ENCODE measurements at places on chromosomes 5 and 9.

DNA sequence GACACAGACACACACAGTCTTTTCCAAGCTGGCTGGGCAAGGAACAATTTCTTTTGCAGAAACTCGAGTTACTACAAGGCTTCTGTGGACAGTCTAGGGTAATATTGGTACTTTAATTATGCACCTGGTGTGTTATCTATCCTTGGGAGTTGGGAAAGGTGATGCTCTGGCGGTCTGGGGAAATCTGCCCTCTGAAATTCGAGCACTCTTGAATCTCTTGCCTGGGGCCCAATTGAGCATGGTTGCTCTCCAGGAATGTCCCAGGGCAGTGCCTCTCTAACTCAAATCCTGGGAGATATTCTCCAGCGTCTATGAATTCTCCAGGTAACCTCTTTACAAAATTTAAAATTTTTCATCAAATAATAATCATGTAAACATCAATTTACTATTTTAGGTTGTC lies 69.3 kb downstream of the KCNIP1 start:
- no peak overlapping the region for H3K27ac ChIP-seq
- DNase-seq, result no peak
- H3K4me1 ChIP-seq, result no peaks in the 10 kb centered on the region
- H3K36me3 ChIP-seq, result no peaks in the 10 kb centered on the region
- H3K27me3 ChIP-seq, result peaks cover 59% of the 10 kb centered on the region

DNA sequence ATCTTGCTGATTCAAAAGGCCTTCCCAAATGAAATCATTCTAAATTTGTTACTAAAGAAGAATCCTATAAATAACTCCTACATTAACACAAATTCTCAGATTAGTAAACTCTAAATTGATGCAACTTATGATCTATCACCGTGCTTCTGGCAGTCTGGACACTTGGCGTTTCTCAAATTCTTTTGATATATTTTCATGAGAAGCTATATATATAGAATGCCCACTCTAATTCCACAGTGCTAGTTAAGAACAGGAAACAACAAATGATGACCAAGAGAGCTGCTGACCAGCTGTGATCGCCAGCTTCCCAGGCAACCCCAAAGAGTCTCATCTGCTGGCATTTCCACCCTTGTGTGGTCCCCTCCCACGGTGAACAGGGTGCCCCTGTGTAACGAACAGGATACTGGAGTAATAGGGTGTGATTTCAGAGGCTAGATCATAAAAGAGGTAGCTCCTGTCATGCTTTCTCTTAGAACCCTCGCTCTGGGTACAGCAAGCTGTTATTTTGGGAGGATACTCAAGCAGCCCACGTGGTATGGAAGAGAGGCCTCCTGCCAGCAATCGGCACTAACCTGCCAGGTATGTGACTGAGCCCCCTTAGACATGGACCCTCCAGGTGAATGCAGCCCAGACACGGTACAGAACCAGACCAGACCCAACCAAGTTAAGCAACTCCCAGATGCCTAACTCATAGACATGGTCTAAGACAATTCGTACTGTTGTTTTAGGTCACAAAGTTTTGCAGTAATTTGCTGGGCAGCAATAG lies 64.7 kb downstream of the CDC14B start:
- H3K4me3 ChIP-seq, result no peak overlapping the region
- H3K4me1 ChIP-seq, result peaks cover 13% of the 10 kb centered on the region
- H3K36me3 ChIP-seq, result no peaks in the 10 kb centered on the region
- DNase-seq, result no peak

DNA sequence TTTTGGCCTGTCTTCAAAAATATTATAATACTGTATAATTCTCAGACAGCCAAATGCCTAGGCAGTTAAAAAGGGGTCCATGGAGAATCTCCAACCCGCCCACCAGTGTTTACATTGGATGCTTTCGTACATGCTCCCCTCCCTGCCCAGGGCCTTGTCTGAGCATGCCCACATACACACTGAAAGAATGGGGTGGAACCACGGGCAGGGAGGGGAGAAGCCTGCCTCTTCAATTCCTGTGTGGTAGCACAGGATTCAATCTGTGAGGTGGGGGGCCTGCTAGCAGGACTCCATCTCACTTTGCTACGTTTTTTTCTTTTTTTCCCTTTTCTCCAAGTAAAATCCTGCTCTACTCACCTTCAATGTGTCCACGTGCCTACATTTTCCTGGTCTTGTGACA lies 314.7 kb upstream of the GRAMD2B start:
- no peaks in the 10 kb centered on the region for H3K36me3 ChIP-seq
- H3K4me3 ChIP-seq, result no peak overlapping the region
- no peaks in the 10 kb centered on the region for H3K4me1 ChIP-seq
- no peak for DNase-seq
- no peak overlapping the region for H3K27ac ChIP-seq
- no peaks in the 10 kb centered on the region for H3K27me3 ChIP-seq

DNA sequence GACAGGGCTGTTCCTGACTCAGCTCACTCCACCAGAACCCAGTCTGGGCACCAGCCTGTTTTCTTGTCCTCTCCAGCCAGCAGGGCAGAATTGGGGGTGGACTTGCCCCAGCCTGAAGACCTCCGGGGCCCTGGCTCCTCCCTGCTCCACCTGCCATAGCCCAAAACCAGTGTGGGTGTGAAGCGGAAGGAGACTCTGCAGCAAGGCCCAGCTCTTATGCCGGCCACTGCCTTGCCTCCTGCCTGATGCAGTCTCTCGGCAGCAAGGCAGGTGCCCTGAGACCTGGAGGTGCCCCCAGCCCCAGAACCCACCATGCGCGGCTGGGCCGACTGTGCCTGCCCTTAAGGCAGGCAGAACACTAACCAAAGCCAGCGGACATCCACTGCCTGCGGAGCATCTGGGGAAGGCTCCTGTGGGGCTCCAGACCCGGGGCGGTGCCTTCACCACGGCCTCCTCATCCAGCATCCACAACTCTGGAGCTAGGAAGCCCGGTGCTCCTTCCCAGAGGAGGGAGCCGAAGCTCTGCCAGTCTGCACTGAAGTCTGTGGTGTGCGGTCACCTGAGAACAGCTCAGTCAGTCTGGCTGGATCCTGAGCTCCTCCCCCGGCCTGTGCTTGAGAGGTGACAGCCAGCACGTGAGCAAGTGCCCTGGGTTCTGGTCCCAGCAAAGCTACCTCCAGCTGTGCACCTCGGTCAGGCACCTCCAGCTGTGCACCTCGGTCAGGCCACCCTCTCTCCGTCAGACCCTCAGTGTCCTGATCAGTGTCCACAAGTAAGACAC lies 116.7 kb downstream of the ADAMTS2 start:
- peaks cover 3% of the 10 kb centered on the region for H3K36me3 ChIP-seq
- H3K4me1 ChIP-seq, result no peaks in the 10 kb centered on the region
- no peak overlapping the region for H3K27ac ChIP-seq
- no peak overlapping the region for H3K4me3 ChIP-seq
- no peak for DNase-seq

- no peak for DNase-seq
- no peaks in the 10 kb centered on the region for H3K4me1 ChIP-seq
- H3K4me3 ChIP-seq, result no peak overlapping the region
These were observed 38.7 kb downstream of the SH3PXD2B start for GRCh38 chr5:172415362-172416275.

Data from effector memory CD8-positive, alpha-beta T cell (primary cell).